SK-MEL-5 (cell line): ENCODE measurements at places on chromosomes 12 and 14.
A peak's percentile ranks its signal among the peaks of the same experiment; 100 is the strongest.

DNA sequence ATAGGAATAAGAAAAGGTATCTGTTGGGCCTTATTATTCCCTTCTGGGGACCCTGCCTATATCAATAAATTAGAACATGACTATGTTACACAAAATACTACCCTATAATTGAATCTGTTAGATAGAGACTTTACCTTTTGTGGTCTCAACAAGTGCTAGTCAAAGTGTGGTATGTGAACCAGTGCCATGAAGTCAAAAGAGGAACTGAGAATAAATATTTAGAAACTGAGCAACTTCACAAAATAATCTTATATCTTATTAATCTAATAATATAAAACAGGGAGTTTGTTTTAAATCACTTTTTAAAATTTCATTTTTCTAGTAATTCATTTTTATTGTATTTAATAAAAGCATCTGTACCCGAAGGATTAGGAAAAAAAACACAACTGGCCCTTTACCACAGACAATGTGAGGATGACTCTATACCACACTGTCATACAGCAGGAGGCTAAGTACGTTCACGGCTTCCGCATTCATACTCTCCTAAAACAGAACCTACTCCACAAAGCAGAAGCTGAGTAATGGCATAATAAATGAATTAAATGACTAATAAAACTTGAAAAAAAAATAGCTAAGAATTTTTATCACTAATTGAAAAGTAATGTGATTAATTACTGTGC is 42.1 kb downstream of the SEC23A start:
- DNase-seq: no peak

DNA sequence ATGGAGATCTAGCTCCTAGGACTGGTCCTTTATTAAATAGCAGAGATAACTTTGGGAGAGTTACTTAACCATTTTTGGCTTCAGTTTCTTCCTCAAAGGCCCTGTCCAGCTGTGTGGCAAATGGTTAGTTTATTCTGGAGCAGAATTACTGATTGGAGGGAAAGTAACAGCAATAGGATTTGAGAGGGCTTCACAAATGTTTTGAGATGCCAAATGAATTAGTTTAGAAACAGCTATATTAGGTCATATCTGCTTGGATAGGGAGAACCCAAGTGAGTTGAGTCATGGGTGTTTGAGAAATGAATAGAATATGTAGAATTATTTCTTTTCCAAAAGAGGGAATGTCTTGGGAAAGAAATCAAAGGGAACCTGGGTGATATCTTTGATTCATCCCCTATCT is 17.5 kb downstream of the RASSF3 start:
- no peak for DNase-seq

- no peak for DNase-seq
Measured at GRCh38 chr12:127236491-127236890, 1030.5 kb upstream of the TMEM132C start.

DNA sequence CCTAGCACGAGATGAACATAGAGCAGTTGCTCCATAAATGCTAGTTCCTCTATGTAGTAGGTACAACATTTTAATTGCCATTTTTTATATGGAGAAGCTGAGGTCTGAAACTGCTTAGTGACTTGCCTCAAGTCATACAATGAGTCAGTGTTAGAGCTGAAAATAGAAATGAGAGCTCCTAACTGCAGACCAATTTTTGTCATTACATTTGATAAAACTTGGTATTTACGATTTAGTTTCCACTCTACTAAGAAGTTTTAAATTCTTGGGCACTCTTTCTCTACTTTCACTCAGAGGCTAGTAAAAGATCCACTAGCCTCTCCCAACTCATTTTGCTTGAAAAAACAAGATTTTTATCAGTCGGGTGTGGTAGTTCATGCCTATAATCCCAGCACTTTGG is 8.1 kb upstream of the TMED10 start:
- peak; percentile 14 for DNase-seq

- DNase-seq: no peak
Measured at GRCh38 chr14:79137045-79137430, 966.9 kb downstream of the NRXN3 start.

DNA sequence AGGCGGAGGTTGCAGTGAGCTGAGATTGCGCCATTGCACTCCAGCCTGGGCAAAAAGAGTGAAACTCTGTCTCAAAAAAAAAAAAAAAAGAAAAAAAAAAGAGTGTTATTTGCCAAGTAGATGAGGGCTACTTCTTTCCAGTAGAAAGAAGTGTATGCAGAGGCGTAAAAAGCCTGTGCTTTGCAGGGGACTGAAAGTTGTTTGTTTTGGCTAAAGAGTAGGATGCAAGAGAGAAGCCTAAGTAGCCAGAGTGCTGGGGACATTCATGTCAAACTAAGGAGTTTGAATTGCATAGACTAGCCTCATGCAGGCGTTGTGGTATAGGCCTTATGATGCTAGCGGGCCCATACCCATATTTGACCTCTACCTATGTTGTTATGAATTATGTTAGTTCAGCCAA is 9.5 kb downstream of the HSD17B6 start:
- no peak for DNase-seq

- DNase-seq: peak; percentile 79
Measured at GRCh38 chr14:80213602-80214001, 2.3 kb upstream of the DIO2 start.

GRCh38 chr12:32470936-32471470 is 71.6 kb downstream of the FGD4 start:
- no peak for DNase-seq

GRCh38 chr12:13093191-13093847 is 10.1 kb downstream of the GSG1 start:
- no peak for DNase-seq

DNA sequence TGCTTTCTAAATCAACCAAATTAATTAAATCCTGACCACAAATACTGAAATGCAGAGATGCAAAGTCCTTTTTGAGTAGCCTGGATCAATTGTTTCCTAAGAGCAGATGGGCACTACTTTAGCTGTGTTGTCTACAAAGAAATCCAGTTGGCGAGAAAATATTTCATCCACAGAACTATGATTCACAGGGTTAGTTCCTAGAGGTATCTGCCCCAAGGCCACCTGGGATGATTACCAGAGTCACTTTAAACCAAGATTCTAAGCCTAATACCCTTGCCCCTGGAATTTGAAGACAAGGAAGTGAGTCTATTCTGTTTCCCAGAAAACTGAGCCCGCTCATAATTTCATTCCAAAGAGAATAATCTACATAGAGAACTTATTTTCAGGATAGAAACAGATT is 198.4 kb downstream of the PPM1H start:
- no peak for DNase-seq

DNA sequence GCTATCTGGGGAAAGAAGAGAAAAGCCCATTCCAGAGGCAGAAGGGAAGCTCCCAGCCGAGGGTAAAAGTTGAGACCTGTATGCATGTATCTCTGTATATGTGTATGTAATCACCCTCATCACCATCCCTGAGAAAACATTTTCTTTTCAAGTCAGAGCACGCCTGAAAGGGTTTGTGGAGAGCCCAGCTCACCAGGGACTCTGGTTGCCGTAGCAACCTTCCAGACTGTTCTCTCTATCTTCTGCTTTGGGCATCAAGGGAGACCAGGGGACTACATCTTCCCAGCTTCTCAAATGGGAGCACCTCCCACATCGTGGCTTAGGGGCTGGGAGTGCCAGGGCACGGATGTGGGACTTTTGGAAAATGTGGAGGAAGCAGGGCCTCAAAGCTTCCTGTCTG is 93.5 kb downstream of the GALNT8 start:
- no peak for DNase-seq

DNA sequence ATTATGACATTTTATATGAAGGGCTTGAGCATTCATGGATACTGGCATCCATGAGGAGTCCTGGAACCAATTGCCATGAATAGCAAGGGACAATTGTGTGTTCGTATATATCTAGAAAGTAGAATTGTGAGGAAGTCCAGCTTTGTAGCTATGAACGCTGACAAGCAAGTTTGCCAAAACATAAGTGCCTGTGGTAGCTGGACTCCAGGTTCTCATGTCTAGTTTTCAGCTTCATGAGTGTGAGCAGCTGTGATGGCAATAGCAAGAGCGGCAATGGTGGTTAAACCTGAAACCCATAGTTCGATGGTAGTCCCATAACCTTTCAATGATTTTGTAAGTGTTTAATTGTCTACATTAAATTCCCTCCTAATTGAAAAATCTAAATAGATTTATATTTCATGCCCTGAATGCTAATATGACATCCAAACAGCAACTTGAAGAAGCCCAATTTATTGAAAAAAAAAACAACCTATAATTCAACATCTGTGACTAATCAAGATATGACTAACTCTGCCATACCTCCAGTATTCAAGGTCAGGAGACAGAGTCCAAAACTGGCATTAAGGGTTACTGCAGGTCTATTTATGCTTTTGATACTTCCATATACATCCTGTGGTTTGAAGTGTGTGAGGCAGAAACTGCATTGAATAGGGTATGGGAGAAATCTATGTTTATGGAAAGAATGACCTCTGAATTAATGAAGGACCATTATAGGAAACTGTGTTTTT is 50.3 kb upstream of the PCED1B start:
- DNase-seq: no peak

GRCh38 chr14:99818503-99819036 is 25.4 kb downstream of the EML1 start:
- DNase-seq: no peak
